ENCODE measurements at places on chromosomes 3 and 15.

GRCh38 chr3:82038556-82038955 lies 277.1 kb upstream of the GBE1 start:
- no peak for DNase-seq

GRCh38 chr15:63560741-63561448 lies 36.3 kb upstream of the FBXL22 start:
- no peak for DNase-seq

DNA sequence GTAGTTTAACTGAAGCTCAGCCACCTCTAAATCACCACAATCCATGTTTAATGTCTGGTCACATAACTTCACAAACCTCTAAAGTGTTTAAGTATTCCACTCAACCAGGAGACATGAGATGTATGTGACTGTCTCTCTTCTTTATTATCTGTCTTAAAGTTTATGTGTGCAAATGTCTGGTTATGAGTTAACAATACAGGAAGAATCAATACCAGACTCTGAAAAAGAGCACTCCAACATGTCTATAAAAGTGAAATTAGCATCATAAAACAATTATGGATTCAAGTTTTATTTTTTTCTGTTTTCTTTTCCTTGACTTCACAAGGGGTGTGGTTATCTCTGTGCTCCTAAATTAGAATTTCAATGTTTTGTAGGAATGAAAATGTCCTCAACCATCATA lies 44.8 kb upstream of the AGBL1 start:
- DNase-seq: no peak

DNA sequence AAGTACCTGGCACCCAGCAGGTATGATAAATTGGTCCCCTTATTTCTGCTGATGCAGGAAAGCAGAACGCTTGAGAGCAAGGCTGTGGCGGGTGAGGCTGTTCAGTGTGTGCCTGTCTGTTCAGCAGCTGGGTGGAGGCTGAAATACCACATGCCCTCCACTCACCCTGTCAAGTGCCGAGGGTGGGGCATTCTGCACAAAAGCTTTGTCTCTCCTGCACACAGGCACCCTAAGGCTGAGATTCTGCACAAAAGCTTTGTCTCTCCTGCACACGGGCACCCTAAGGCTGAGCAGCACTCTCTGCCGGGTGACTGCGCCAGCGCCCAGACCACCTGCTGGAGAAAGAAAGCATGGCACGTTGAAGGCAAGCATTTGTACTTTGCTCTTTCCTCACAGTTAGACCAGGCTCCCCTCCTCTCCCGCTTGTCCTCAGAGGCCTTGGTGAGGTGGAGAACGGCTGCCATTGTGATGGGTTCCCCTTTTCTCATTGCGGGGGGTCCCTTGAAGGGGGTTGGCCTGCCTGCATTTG lies 97.5 kb downstream of the BDH1 start:
- DNase-seq: no peak

- no peak for DNase-seq
Measured at GRCh38 chr3:129336093-129336706, 57.5 kb downstream of the HMCES start.

- peak; percentile 25 for DNase-seq
Measured at GRCh38 chr15:98649472-98650416, 1.4 kb downstream of the IGF1R start.

GRCh38 chr3:98034486-98034885 lies 629 bp downstream of the GABRR3 start:
- DNase-seq: no peak

GRCh38 chr15:70268698-70269251 lies 171.1 kb upstream of the TLE3 start:
- DNase-seq: no peak

GRCh38 chr15:31245135-31245689 lies 81.4 kb upstream of the KLF13 start:
- no peak for DNase-seq

GRCh38 chr3:129958755-129959154 lies 15.8 kb upstream of the TRH start:
- DNase-seq: no peak

DNA sequence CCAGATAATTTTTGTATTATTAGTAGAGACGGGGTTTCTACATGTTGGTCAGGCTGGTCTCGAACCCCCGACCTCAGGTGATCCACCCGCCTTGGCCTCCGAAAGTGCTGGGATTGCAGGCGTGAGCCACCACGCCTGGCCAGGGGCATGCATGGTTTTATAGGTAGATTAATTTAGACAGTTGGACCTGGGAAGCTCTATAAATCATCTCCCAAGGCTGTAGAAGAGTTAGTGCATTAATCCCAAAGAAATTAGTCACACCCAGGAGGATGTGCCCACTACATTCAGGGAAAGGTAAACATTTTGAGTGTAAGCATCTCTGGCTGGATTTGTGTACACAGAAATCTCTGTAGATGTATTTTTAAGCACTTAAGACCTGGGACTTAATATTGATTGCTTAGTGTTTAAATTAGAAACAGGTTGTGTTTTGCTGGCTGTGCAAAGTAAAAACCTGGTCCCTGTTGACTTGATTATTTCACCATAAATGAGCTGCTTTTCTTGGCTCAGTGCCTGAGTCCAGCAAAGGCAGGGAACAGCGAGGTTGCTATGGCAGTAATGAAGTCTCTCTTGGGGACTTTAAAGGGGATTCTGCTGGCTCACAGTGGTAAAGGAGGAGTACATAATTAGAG lies 19.2 kb downstream of the EXOSC7 start:
- peak; percentile 32 for DNase-seq

DNA sequence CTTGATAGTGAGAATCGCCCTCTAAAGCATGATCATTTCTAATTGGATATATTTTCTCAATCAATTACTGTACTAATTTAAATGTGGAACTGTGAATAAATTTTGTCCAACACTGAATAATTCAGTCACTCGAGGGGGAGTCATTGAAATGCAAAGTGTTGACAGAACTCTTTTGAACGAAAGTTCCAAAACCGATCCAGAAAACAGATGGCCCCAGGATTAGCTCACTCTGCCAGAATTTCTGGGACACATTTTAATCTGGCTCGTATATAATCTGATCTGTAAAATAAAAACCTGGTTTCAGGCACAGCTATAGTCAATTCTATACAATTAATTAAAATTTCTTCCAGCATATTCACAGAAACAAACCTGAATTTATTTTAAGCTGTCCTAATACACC lies 580.4 kb downstream of the ROBO1 start:
- no peak for DNase-seq

GRCh38 chr3:57224856-57225255 lies 2.7 kb upstream of the APPL1 start:
- no peak for DNase-seq

DNA sequence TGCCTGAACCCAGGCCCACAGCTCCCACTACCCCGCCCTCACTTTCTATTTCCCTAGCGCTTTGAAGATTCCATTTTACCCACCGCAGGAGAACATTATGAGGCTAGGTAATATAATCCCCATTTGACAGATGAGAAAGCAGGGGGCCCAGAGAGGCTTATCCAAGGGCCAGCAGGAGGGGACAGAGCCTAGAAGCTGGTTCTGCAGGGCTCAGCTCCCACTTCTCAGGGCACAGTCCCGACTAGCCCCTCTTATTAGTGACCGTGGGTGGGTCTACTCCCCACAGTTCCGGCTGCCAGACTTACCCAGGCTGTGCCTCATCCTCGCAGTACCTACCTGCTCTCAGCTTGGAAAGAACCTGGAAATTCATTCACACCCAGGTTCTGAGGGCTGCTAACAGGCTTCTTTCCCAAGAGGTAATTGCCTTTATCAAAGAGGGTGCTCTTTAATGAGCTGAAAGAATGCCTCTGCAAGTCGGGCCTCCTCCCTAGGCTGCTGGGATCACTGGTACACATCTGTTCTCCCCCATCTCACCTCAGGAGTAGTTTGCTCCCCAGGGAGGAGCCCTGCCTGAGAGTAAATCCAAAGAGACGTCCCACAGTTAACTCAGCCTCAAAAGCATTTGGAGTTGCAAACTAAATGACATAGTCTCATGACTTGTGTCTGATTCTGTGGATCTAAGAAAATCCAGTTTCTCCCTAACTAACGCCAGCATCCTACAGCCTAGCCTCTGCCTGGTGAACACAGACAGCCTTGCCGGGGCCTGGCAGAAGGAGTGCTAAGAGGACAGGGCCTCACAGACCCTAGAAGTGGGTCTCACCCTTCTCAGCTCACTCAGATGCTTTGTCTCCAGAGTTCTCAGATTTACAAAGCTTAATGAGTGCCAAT lies 125.0 kb downstream of the CHSY1 start:
- DNase-seq: peak; percentile 63

DNA sequence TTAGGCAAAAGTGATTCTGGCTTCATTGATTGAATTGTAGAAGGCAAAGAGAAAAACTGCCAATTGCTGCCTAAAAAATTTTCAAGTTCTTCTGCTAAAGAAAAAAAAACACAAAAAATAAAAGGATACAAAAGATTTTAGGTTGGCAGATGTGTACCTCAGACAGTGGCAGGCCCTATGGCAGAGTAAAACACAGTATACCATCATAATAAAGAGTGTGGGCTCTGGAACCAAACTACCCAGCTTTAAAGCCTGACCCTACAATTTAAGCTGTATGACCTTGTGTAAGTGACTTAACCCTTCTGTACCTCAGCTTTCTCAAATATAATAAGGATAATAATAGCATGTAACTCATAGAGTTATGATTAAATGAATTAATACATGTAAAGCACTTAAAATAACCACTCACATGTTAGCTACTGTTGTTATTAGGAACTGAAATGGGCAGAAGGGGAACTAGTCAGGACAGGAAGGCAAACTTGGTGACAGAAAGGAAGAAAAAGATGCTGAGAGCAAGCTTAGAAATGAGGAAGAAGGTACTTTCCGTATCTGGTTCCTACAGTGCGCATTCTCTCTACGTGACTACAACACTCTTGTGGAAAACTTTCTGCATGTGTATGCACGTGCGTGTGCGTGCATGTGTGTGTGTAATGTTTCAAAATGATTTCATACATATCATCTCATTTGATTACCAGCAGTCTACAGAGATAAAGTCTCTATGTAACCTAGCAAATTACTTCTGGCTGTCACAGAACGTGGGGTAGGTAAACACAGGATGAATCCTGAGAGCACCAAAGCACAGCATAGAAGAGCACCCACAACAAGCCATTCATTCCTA lies 13.6 kb upstream of the GATM start:
- no peak for DNase-seq

GRCh38 chr15:87703327-87704111 lies 553.0 kb downstream of the NTRK3 start:
- DNase-seq: no peak

DNA sequence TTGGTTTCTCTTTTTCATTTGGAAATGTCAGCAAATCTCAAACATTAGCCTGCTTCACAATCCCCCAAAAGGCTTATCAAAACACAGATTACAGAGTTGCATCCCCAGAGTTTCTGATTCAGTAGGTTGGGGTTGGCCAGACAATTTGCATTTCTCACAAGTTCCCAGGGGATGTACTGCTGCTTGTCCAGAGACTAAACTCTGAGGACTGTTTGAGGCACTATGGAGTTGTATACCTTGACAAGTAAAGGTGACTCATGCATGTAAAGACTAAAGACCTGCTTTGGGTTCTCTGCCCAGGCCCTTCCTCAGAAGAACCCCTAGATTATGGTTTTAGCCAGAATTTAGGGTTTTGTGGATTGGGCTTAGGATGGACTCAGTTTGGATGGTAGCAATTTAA lies 151.1 kb upstream of the ARHGEF26 start:
- DNase-seq: no peak

DNA sequence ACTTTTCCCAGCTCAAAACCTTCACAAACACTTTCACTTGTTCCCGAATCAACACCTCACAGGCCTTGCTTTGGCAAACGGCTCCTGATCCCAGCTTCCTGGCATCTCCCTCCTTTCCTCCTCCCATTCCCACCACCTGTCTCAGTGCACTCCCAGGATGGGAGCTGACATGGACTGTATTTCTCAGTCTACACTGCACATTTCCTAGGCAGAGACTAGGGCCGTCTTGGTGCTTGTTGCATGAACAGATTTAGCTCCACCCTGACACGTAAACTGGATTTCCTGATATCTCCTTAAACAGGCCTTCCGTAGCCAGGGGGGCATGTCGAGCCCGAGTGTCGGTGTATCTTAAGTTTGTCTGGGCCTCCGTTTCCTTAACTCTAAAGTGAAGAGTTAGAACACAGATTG lies 790 bp upstream of the WHAMM start:
- no peak for DNase-seq

GRCh38 chr15:51803965-51804364 lies 25.5 kb upstream of the TMOD3 start:
- DNase-seq: peak; percentile 9

GRCh38 chr15:25563596-25563995 lies 124.8 kb upstream of the UBE3A start:
- DNase-seq: no peak

- DNase-seq: no peak
Measured at GRCh38 chr15:98884894-98885293, 122.7 kb downstream of the PGPEP1L start.

Data from HCEC 1CT (cell line).